ENCODE measurements at places on chromosomes 6 and 20. TPM values are rescaled to one million over a fixed set of nuclear protein-coding genes. Genes with fewer than 3 reads are reported as not detected.

DNA sequence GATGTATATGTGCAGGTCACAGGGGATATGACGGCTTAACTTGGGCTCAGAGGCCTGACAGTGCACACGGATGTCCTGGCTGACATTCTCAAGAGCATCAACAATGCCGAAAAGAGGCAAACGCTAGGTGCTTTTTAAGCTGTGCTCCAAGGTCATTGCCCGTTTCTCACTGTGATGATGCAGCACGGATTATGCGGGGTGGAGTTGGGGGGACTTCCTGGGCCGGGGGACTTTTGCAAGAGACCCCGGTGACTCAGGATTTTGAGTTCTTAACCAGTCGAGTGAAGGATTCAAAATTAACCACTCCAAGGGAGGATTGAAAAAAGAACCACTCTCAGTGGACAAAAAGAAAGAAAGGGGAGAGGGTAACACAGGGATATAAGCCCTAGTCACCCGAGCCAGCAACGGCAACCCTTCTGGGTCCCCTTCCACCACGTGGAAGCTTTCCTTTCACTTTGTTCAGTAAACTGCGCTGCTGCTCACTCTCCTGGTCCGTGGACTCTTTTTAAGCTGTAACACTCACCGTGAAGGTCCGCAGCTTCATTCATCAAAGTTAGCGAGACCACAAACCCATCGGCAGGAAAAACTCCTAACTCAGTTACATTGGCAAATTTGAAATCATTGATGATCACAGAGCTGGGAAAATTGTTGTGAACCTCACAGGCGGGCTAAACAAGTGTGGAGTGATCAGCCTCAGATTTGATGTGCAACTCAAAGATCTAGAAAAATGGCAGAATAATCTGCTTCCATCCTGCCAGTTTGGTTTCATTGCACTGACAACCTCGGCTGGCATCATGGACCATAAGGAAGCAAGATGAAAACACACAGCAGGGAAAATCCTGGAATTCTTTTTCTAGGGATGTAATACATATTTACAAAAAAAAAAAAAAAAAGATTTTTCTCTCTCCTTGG, 199.3 kb downstream of the ARID1B start:
- H3K4me1 ChIP-seq, result peaks cover 78% of the 10 kb centered on the region
- DNase-seq, result no peak
- no peaks in the 10 kb centered on the region for H3K36me3 ChIP-seq

GRCh38 chr6:15713325-15713724, 50.5 kb upstream of the DTNBP1 start:
- no peaks in the 10 kb centered on the region for H3K4me1 ChIP-seq
- no peaks in the 10 kb centered on the region for H3K36me3 ChIP-seq
- no peak for DNase-seq
- H3K27me3 ChIP-seq, result no peaks in the 10 kb centered on the region
- no peak overlapping the region for H3K4me3 ChIP-seq
- no peak overlapping the region for H3K27ac ChIP-seq

DNA sequence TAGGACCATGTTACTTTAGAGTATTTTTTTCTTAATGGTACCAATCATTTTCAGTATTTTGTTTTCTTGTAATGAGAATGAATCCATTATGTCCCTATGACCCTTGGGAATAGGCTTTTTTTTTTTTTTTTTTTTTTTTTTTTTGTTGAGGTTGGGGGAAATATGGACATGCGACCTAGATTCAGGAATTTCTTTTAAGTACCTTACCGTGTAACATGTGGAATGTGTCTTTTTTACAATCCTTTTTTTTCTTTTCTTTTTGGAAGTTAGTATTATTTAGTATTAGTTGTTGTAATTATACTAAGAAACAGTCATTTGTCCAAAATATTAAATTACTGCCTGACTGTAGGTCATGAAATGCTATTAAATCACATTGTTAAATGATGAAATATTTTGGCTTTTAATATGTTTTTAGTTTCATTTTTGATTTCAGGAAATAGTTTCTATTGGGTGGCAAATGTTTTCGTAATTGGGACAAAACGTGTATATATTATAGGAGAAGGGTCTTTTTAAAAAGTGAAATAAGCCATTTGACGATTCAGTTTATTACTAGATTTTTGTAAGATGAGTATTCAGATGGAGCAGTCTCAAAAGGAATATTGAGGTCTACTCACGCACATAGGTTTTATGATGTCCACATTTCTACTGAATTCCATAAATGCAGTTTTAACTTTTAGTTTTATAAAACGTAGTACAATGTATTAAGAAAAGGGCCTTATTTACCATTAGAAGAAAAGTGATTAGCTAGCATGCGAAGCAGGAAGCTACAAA, 4.9 kb downstream of the ARID1B start:
- DNase-seq, result no peak
- peaks cover 23% of the 10 kb centered on the region for H3K4me1 ChIP-seq
- no peaks in the 10 kb centered on the region for H3K27me3 ChIP-seq

- no peak overlapping the region for H3K27ac ChIP-seq
- no peak for DNase-seq
- no peaks in the 10 kb centered on the region for H3K27me3 ChIP-seq
- no peak overlapping the region for H3K4me3 ChIP-seq
Measured at GRCh38 chr6:109795994-109796555, 105.0 kb downstream of the FIG4 start.

- no peaks in the 10 kb centered on the region for H3K36me3 ChIP-seq
- no peaks in the 10 kb centered on the region for H3K4me1 ChIP-seq
- no peaks in the 10 kb centered on the region for H3K27me3 ChIP-seq
- no peak overlapping the region for H3K27ac ChIP-seq
- no peak overlapping the region for H3K4me3 ChIP-seq
Measured at GRCh38 chr20:55513954-55514353, 491.4 kb downstream of the CBLN4 start.

DNA sequence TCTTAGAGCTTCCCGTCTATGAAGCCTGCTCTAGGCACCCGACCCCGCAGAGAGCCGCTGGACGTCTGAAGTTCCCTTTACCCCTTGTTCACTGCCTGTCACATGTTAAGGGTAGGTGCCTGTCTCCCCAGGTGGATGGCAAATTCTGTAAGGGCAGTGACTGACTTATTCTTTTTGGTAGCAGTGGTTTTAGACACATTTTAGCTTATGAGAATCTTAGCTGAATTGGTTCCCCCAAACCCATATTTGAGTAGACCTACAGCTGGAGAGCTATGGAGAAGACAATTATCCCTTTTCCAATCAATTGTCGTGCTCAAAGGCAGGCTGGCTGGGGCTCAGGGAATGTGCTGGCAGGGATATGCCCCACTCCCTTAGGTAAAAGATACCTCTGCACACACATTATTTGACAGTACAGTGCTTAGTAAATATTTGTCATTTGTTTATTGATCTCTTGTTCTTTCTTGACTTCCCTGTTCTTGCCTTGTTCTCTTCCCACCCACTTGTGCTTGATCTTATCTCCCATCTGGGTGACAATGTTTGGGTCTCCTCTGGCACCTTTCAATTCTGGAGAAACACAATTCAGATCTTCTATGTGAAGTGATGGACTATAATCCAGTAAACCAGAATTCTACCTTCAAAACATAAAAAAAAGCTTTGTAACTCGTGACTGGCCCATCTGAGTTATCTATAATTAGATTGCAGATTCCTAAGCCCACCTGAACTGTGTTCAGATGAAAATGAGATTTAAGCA, 114.3 kb upstream of the SLC2A12 start:
- H3K27ac ChIP-seq, result no peak overlapping the region

- no peak for DNase-seq
- H3K36me3 ChIP-seq, result no peaks in the 10 kb centered on the region
- no peak overlapping the region for H3K27ac ChIP-seq
- H3K27me3 ChIP-seq, result no peaks in the 10 kb centered on the region
- peaks cover 2% of the 10 kb centered on the region for H3K4me1 ChIP-seq
Measured at GRCh38 chr6:170262489-170263088, 28.3 kb downstream of the DLL1 start.

GRCh38 chr6:1679688-1680068, 70.0 kb downstream of the FOXC1 start:
- peaks cover 3% of the 10 kb centered on the region for H3K36me3 ChIP-seq
- H3K4me1 ChIP-seq, result no peaks in the 10 kb centered on the region
- H3K27ac ChIP-seq, result no peak overlapping the region
- no peak overlapping the region for H3K4me3 ChIP-seq
- DNase-seq, result no peak
- no peaks in the 10 kb centered on the region for H3K27me3 ChIP-seq

FHL5 gene
- not detected for total RNA-seq

GTSF1L gene
- total RNA-seq, result 0.73 TPM

Data from naive thymus-derived CD8-positive, alpha-beta T cell (primary cell).